ENCODE measurements at places on chromosomes 7 and 10.

- no peak for DNase-seq
Measured at GRCh38 chr10:61918140-61918539, 16.6 kb downstream of the ARID5B start.

DNA sequence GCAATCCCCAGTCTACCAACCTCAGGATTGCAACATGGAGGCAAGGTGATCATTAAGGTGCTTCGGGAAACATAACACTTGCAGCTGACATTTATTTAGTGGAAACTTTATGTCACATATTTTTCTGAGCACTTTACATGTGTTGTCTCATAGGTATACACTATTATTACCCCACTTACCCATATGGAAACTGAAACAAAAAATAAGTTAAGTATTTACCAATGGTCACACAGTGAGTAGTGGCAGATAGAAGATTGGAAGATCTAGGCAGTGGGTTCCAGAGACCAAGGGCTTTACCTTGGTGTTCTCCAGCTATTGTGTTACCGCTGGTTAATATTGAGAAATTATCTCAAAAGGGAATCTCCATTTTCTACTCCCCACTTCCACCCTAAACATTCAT is 1279.1 kb upstream of the SORCS1 start:
- no peak for DNase-seq

DNA sequence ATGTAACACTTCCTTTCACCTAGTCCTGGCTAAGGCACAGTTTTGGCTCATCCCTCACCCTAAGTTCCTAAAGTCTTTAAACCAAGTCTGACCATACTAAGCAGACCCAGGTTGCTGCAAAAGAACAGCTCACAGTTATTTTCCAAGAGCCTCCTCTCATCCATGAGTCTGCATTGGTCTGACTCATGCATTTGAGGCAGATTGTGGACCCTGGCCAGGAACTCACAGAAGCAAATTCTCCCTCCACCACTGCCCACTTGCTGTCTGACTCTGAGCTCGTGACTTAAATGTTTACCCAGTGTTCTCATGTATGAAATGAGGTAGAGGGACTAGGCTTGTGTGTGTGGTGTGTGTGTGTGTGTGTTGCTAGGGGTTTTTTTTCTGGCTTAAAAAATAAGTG is 1272.8 kb downstream of the TYW1 start:
- no peak for DNase-seq

GRCh38 chr7:50555594-50556140 is 9.5 kb downstream of the DDC start:
- no peak for DNase-seq

DNA sequence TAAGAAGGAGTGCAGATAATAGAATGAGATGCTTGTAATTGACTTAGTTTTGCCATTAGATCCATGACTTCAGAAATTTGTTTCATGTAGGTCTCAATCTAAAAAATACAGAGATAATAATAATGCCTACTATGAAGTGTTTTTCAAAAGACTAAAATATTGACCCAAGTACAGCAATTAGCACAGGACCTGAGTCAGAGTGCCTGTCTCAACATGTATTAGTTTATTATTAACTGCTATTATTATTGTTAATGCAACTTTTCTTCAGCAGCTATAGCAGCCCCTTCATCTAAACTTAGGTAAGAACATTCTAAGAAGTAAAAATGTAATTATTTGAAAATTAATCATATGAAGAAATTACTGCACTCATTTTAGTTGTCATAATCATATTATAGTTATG is 82.9 kb upstream of the HGF start:
- DNase-seq: no peak

DNA sequence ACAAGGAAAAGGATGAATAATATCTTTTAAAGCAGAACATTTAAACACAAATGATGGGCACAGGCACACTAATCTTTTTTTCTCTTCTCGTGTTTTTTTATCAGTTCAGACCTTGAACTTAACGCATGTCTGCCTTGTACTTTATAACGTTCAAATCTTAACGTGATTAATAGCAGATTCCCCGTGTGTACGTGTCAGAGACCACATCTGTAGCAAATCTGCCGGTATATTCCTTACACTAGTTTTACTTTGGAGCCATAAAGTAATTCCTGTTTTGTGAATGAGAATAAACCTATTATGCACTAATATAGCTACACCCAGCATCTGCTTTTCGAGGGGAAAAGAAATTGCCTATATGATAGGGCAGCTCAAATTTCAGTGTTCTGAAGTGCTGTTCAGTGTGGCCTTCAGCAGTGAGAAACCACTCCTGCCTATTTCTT is 166.0 kb upstream of the TCF7L2 start:
- no peak for DNase-seq

DNA sequence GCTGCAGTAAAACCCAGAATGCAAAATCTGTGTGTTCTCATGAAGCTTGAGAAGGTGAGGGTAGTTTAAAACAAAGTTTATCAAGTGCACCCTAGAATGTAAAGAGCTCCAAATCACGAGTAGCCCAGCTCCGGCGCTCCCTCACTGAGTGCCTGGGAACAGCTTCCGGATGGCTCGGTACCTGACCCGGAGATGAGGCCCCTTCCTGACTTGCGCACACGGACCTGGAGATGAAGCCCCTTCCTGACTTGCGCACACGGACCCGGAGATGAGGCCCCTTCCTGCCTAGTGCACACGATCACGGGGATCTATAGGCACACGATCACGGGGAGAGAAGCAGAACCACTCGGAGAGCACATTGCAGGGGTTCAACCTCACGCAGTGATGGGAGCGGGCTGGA is 322.1 kb upstream of the RNF32 start:
- DNase-seq: no peak

GRCh38 chr7:41955893-41956675 is 253.2 kb upstream of the INHBA start:
- DNase-seq: peak; percentile 88

- DNase-seq: no peak
Measured at GRCh38 chr10:71396711-71397295, at the start of gene CDH23. Gene CDH23 (plus strand): TSS chr10:71396920. CDS start chr10:71439832, 42,912 bp downstream.

GRCh38 chr10:86687750-86688149 is 19.4 kb downstream of the LDB3 start:
- no peak for DNase-seq

DNA sequence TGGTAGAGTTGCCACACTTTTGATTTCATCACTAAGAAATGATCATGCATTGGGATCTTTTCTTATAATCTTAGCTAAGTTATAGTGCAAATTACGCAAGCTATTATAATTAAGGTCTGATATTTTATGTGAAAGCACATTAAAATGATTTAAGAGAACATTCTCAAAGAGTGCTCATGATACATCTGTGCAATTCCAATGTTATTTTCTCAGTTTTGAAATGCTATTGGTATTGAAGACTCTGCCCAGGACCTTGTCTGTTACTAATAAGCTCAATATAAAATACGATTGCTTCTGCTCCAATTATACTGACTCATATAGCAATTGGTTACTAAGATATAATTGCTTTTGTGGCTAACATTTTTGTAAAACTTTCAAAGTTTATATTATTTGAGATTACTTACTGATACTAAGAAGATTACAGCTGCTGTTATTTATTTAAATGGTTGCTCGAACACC is 180.9 kb downstream of the ADAM12 start:
- DNase-seq: no peak

GRCh38 chr7:29851487-29851886 is 45.2 kb downstream of the WIPF3 start:
- no peak for DNase-seq

GRCh38 chr10:23445591-23445990 is 6.7 kb downstream of the OTUD1 start:
- no peak for DNase-seq

DNA sequence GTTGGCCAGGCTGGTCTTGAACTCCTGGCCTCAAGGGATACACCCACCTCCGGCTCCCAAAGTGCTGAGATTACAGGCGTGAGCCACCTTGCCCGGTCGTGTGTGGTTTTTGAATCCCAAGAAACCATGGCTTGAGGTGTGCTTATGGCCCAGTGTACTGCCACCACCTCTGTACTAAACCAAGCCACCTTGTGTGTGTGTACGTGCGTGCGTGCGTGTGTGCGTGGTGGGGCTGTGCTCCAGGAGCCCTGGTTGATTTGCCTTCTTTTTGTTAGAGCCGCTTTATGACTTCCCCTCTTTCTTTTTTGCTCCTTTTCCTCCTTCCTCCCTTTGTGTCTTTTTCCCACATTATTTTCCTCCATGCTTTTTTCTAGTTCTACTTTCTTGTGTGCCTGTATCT is 121.4 kb downstream of the CAMK1D start:
- no peak for DNase-seq

- no peak for DNase-seq
Measured at GRCh38 chr7:131819891-131820290, 263.5 kb upstream of the PODXL start.
